ENCODE measurements at places on chromosomes 7 and 10.

GRCh38 chr7:70712942-70713341, 419.0 kb upstream of the GALNT17 start:
- DNase-seq = no peak

DNA sequence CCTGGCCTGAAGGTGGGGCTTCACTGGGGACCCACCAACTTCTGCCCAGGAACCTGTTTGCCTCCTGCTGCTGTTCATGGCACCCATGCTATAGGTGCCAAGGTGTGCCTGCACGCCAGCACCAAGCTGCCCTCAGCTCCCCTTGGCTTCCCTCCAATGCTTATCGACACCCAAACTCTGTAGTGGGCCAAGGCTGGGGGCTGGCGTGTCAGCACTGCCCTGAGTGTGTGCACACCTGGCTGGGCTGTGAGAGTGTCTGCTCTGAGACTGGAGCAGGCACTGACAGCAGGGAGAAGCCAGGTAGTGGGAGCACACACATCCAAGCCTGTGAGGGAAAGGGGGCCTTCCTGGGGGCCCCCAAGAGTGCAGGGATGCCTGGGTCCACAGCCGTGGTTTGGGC, 43.1 kb upstream of the TUBB8 start:
- DNase-seq = no peak

DNA sequence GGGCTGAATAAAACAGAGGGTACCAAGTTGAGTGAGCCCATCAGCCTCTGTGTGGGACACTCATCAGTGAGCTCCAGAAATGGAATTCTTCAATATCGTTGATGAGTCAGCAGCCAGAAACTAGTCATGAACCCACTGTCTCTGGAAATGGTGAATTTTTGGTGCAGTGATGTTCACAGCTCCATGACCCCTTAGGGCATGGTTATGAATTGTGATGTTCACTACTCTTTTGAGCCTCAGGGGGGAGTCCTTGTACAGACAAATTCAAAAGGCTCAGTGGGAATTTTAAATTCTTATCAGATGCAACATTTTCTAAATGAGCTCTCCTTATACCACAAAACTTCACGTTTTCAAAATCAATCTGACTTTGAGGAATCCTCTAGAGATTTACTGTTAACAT, 335.7 kb downstream of the PHTF2 start:
- DNase-seq = no peak

GRCh38 chr7:150594805-150595204, 27.6 kb downstream of the GIMAP4 start:
- DNase-seq = no peak

- DNase-seq = no peak
Measured at GRCh38 chr7:22425361-22425760, 68.4 kb upstream of the RAPGEF5 start.

DNA sequence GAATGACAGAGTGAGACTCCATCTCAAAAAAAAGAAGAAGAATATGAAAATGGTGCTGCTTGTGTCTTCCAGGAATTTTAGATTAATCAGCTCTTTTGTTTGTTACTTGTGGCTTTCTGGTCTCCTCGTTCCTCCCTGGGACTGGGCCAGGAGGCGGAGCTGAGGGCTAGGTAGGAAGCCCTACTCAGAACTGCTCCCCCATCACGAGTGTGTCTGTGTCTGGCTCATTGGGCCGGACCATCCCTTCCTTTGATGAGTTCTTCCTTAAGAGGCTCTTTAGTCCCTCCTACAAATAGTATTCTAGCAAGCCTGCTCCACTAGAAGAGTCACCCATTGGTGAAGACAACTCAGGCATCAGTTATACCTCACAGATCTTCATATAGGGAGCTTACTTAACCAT, 56.8 kb upstream of the YAE1 start:
- no peak for DNase-seq

GRCh38 chr10:52215745-52216361, 98.2 kb upstream of the DKK1 start:
- DNase-seq = peak; percentile 37

DNA sequence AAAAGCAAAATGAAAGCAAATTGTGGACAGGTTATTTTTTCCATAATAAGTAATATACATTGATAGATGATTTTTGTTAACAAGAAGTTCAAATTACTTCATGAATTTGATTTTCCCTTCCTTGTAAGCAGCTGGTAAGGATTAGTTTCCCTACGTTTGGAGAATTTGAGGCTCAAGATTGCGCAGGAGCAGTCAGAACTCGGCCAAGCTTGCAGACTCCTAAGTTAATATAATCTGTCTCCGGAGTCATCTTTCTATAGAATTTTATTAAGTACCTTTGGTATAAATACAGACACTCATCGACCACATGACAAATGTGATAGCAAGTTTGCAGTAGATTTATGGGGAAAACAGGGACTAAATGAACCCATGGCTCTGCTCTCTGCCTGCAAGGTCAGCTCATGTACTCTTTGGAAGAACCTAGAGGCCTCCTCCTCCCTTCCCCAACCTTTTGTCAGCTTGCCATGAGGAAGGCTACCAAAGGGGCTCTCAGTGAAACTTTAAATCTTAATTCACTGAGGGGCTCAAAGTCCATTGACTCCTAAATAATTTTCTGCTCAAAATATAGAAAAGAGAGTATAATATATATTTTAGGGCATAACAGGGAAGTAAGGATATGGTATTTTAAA, 89.2 kb upstream of the CTTNBP2 start:
- no peak for DNase-seq

DNA sequence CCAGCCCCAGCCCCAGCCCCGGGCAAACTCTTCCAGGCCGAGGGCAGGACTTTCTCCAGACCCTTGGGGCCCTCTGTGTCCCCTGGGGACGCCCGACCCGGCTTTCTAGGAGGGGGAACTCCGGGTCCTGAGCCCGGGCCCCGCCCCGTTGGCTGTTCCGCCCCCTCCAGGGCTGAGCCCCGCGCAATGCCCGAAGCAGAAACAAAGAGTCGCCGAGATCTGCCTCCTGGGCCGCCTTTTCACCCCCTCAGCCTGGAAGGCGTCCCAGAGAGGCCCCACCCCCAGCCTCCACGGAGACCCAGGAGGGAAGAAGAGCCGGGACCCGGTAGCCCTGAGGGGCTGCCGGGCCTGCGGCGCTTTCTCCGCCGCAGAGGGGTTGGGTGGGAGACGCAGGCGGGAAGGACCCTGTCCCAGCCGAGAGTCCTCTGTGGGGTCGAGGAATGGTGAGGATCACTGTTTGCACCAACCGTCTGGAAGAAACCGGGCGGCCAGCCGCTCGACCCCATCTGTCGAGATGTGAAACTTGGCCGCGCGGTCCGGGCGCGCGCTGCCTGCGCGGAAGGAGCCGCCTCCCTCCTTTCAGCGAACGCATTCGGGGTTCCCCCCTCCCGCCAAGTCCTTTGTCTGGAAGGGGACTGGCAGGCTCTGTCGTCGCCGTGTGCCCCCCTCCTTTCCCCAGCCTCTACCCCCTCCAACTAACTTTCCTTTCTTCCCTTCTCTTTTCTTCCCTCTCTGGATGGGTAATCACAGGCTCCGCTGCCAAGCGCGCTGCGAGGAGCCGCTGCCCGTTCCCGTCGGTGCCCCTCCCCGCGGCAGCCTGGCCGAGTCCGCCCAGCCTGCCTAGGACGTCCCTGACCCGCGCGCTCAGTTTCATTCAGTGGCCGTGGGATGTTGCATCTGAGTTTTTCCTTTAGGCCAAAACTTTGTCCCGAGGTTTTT, 10.2 kb downstream of the EN2 start:
- no peak for DNase-seq

DNA sequence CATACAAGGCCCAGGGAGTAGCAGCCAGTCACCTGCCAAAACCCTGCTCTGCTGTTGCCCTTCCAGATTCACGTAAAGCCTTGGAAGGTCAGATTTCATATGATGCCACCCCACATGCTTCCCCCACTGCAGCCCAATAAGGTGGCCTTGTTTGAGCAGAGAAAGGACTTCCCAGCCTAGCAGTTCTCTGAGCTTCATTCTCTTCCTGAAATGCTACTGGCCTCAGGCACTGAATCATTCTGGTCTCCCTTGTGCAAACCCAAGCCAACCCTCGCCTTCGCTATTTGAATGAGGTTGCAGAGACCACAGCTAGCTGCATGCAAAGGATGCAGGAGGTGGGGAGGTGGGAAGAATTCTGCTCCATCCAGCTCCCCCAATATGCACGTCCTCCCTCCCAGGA, 60.3 kb upstream of the PLXNA4 start:
- no peak for DNase-seq

DNA sequence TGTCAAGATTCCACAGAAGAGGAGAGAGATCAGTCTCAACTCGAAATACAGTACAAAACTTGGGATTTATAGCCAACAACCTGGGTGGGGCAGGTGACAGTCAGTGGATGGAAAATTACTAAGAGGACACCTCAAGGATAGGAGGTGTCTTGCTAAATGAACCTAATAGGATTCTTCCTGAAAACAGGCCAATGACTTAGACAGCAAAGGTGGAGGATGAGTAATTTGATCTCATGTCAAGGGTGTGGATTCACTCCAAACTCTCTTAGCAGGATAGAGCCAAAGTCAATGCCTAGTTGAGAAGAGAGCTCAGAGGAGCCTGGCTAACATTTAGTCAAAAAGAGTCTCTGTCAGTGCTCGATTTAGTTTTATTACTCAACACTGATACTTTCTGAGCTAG, 106.7 kb upstream of the INSYN2A start:
- no peak for DNase-seq

GRCh38 chr7:19143881-19144574, 1.2 kb downstream of the FERD3L start:
- DNase-seq = no peak

- no peak for DNase-seq
Measured at GRCh38 chr7:2621061-2621828, 10.5 kb upstream of the TTYH3 start.

GRCh38 chr10:87596351-87596750, 63.3 kb upstream of the PAPSS2 start:
- no peak for DNase-seq

- no peak for DNase-seq
Measured at GRCh38 chr7:35823440-35823839, 22.6 kb downstream of the SEPTIN7 start.

DNA sequence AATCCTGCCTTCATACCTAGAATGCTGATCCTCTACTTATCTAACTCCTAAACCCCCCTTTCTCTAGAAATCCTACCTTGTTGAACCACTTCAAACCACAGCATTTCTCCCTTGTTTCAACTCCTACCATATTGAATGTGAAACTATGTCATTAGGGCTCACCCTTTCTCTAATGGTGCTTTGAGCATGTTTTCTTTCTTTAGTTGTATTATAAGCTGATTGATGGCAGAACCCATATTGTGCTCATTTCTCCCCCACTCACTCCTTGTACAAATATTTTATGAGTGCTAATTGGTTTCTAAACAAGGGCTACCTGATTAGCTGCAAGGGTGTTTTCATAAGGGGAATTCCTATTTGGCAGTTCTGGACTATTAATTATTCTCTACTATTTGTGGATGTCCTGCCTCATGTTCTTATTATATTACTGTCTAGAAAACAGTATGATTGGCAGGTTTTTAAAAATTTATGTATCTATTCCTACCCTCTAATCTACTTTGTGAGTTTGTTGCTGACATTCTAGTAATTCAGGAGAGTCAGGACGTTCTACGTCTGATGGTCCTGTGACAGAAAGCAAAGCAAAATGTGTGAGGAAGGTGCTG, 765.8 kb downstream of the KCNMA1 start:
- no peak for DNase-seq

DNA sequence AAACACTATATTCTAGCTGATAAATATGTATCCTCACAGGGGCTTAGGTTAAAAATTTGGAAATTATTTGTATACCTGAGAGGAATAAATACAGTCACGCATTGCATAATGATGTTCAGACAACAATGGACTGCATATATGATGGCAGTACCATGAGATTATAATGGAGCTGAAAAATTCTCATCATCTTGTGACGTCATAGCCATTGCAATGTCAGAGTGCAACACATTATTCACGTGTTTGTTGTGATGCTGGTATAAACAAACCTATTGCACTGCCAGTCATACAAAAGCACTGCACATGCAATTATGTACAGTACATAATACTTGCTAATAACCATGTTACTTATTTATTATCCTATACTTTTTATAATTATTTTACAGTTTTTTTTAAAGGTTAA, 31.4 kb downstream of the STEAP1B start:
- no peak for DNase-seq

DNA sequence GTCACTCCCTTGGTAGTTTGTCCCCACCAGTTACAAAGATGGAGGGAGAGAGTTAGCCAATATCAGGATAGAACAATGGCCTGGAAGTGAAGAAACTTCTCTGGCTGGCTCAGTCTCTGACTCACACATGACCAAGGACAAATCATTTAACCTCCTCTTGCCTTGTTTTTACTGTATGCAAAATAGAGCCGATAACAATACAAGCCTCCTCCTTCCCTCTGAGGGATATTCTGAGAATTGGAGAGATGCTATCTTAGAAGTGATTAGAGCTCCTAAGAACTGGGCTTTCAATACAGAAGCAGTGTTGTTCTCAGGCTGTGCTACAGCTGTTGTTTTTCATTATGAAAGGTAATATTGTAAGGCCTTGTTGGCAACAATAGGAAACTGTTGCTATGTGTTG, 87.7 kb upstream of the EGR2 start:
- no peak for DNase-seq

DNA sequence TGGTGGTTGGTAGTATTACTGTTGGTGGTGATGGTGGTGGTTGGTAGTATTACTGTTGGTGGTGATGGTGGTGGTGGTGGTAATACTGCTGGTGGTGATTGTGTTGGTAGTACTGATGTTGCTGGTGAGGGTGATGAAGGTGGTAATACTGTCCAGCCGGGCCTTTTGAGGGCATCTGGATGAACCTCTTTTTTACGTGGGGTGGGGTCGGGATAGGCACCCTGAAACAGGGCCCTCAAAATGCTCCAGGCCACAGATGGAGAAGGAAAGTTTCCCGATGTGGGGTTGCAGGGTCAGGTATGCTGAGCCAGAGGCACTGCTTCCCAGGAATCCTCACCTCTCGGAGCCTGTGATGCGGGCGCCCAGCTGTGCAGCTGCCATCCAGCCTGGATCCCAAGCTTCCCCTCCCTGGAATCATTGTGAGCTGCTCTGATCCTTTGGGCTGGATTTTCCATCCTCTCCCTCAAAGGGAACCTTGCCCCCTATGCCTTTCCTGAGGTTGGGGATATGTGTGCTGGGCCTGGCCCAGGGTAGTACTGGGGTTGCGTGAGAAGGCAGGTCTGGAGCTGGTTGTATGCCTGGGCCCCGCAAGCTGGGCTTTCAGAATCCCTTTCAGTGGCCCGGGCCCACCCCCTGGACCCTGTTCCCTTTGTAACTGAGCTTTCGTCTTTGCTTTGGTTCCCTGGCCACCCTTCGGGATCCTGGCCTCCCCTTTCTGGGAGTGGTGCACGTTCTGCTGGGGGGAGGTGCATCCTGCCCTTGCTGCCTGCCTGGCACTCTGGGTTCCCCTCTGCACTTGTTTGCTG, 43.3 kb downstream of the DOCK1 start:
- no peak for DNase-seq

- no peak for DNase-seq
Measured at GRCh38 chr7:18378989-18379605, 116.5 kb upstream of the HDAC9 start.

- no peak for DNase-seq
Measured at GRCh38 chr7:52862321-52862720, 173.1 kb upstream of the POM121L12 start.

GRCh38 chr10:22454634-22455033, 109.3 kb downstream of the SPAG6 start:
- no peak for DNase-seq
